Glutamatergic neuron (in vitro differentiated cells): ENCODE measurements at places on chromosomes 1 and 21.
A peak's percentile ranks its signal among the peaks of the same experiment; 100 is the strongest.

GRCh38 chr1:207991583-207992026, 80.7 kb upstream of the CD34 start:
- no peak for DNase-seq

GRCh38 chr1:85628791-85629531, 48.4 kb downstream of the CCN1 start:
- peak; percentile 17 for DNase-seq

DNA sequence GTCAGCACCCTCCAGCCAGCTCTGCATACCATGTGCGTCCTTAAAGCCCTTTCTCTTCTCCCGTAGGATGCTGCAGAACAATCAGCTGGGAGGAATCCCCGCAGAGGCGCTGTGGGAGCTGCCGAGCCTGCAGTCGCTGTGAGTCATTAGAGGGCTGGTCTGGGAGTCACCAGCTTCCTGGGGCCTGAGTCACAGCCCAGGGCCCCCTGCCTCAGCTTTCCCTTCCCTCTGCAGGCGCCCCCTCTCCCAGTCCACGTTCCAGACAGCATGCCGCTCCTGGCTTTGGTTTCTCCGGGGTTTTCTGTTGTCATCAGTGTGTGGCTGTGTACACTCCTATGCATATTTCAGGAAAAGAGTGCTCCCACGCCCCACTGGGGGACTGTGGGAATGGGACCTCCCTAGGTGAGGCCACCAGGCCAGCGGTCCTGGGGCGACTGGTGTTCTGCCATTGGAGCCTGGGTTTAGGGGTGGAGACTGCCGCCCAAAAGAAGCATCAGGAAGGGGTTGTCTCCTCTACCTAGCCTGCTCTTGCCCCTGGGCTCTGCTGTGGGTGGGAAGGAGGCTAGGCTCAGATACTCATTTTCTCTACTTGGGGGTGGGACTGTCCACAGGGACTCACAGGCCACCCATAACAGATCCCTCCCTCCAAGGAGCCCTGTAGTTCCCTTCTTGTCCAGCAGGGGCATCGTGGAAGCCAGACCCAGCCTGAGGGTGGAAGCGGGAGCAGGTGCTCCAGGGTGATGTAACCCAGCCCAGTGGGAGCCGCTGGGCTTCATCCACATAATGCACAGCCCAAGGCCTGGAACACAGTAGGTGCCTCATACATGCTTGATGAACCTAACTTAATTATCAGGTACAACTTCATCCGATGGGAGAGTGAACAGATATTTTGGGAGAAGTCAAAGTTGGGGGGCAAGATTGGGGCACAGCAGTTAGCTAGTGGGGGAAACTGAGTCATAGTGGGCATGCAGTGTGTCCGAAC, 42.5 kb downstream of the LGR6 start:
- peak; percentile 88 for DNase-seq

- DNase-seq = no peak
Observed at GRCh38 chr1:17663646-17664045, 91.5 kb upstream of the ACTL8 start.

- DNase-seq = no peak
Observed at GRCh38 chr1:36448530-36449056, 1.7 kb downstream of the OSCP1 start.

- DNase-seq = no peak
Observed at GRCh38 chr1:100414693-100415497, 62.6 kb downstream of the CDC14A start.

GRCh38 chr1:181208967-181209366, 120.5 kb downstream of the IER5 start:
- DNase-seq = peak; percentile 62

DNA sequence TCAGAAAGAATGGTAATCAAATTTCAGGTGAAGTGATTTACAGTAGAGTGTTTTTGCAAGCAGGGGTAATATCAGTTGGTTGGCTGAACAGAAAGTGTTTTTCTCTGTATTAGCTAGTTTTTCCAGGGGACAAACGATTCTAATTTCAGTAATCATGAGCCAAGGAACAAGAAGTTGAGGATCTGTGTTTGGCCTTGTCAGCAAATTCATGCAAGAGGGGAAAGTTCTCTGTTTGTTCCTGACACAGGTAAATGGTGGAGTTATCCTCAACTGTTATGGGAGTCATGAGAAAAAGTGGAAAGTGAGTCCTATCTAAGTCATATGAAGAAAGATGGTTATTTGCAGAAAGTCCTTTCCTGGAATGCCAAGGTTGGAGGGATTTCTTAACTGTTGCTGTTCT, 24.6 kb upstream of the SLC35A3 start:
- DNase-seq = no peak

DNA sequence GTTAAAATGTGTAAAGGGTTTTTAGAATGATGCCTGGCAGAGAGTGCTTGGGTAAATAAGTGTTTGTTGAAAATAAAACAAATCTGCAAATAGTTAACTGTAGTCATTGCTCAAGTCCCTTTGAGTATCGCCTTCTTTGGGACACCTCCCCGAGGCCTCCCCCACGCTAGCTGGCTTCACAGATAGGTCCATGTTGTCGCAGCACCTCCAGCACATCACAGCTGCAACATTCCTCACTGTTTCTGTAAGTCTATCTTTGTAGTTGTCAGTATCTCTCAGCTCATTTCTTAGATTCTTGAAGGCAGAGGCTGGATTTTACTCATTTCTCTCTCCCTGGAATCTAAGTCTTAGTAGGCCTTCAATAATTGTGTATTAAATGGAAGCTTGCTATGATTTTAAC, 1.6 kb upstream of the STUM start:
- no peak for DNase-seq

DNA sequence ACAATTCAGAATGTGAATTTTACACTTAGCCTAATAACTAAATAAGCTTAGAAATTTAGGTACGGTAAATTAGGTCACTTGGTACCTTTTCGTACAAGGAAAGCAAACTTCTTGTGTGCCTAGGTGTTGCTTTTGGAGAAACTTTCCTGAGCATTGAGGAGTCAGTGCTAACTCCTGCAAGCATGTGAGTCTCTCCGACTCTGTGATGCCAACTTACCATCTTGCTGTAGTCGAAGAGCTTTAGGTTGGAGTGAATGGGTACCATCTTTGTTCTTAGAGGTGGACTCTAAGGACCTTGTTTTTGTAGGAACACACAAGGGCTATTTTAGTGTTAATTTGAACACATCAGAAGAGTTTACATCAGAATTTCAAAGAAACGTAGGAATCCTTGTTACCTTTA, 688.9 kb downstream of the USP25 start:
- DNase-seq = no peak
